ENCODE measurements at places on chromosomes 6 and 20.
A peak's percentile ranks its signal among the peaks of the same experiment; 100 is the strongest.

DNA sequence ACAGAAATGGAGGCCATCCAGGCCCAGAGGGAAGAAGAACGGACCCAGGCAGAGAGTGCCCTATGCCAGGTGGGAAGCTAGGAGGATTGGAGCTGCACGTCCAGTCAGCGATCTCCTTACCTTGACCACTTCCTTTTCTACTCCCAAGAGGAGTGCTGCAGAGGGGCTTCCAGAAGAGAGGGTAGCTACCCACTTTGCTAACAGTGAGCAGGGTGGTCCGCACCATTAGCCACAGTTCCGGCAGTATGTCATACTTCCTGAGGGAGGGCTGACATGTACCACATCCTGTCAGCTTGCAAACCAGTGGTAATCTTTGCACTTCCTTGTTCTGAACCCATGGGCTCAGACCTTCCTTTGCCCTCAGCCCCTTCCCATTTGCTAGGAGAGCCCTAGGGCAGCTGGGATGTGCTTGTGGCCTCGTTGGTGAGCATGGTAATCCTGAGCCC lies 35.4 kb downstream of the CEP250 start:
- DNase-seq, result no peak

GRCh38 chr20:3686867-3687321 lies 5.1 kb upstream of the ADAM33 start:
- peak; percentile 51 for DNase-seq

DNA sequence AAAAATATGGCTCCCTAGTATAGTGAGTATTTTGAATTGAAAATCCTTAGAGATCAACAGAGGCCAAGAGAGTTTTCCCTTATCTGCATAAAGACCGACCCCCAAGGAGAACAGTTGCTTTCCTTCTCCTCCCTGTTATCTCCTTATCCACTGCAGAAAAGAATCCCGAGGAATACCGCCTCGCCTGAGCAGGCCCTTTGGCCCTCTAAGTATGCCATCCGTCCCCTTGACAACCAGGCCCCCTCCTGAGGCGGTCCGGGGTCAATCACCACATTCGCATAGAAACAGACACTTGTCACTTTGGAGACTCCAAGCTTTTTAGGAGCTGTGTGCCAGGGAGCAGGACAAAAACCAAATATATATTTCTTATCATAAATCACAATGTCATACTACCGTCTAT lies 15.9 kb upstream of the GGTLC1 start:
- no peak for DNase-seq

DNA sequence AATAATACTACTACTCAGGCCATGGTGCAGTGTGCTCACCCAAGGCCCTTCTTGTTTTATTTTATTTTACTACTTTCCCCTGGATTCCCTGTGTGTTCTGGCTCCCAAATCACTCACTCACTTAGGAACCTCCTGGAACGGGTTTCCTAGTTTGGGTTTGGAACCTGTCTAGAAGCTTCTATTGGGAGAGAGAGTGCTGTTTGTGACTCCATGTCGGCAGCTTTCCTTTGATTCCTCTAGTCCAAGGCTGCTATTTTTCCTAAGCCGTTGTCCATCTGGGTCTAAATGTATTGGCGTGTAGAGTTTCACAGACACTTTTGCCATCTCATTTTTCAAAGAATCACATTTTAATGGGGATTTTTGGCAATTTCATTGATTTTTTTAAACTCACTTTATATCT lies 70.8 kb downstream of the FOXA2 start:
- no peak for DNase-seq

All from mammary epithelial cell (primary cell).